Cardiac ventricle fibroblast (primary cell): ENCODE measurements at places on chromosomes 2 and 18. TPM values are rescaled to one million over a fixed set of nuclear protein-coding genes. Genes with fewer than 3 reads are reported as not detected.

HOXD12 gene
- total RNA-seq = not detected in 2 replicates

FEV gene
- not detected in 2 replicates for total RNA-seq

CCDC148 gene
- total RNA-seq = not detected in 2 replicates

PLEKHH2 gene
- 1.8 TPM in 2 replicates for total RNA-seq

KCNG2 gene
- total RNA-seq = 0.44 and 0.49 TPM in 2 replicates

TMEM200C gene
- not detected in 2 replicates for total RNA-seq

CDH19 gene
- 44.0 and 53.5 TPM in 2 replicates for total RNA-seq

GATA6 gene
- 30.0 and 37.3 TPM in 2 replicates for total RNA-seq
